ENCODE measurements at places on chromosomes 5 and 9. TPM values are rescaled to one million over a fixed set of nuclear protein-coding genes. Genes with fewer than 3 reads are reported as not detected.

Gene LIX1
- not detected for total RNA-seq

Gene SCGB3A1
- total RNA-seq, result not detected

Gene ZNF454
- total RNA-seq, result not detected

Gene MARCOL
- total RNA-seq, result not detected

Gene NDFIP1
- total RNA-seq, result 45.3 TPM

All from A549 treated with DMSO at 1 μM for 4 hours (cell line).